Endothelial cell (in vitro differentiated cells): ENCODE measurements at places on chromosomes 12 and 14. TPM values are rescaled to one million over a fixed set of nuclear protein-coding genes. Genes with fewer than 3 reads are reported as not detected.
A peak's percentile ranks its signal among the peaks of the same experiment; 100 is the strongest.

- no peak overlapping the region for H3K27ac ChIP-seq
- no peaks in the 10 kb centered on the region for H3K4me1 ChIP-seq
- H3K4me3 ChIP-seq = no peak overlapping the region
- DNase-seq = no peak
- H3K36me3 ChIP-seq = peaks cover 6% of the 10 kb centered on the region
These were observed 12.4 kb downstream of the MTERF2 start for GRCh38 chr12:106974511-106974910.

DNA sequence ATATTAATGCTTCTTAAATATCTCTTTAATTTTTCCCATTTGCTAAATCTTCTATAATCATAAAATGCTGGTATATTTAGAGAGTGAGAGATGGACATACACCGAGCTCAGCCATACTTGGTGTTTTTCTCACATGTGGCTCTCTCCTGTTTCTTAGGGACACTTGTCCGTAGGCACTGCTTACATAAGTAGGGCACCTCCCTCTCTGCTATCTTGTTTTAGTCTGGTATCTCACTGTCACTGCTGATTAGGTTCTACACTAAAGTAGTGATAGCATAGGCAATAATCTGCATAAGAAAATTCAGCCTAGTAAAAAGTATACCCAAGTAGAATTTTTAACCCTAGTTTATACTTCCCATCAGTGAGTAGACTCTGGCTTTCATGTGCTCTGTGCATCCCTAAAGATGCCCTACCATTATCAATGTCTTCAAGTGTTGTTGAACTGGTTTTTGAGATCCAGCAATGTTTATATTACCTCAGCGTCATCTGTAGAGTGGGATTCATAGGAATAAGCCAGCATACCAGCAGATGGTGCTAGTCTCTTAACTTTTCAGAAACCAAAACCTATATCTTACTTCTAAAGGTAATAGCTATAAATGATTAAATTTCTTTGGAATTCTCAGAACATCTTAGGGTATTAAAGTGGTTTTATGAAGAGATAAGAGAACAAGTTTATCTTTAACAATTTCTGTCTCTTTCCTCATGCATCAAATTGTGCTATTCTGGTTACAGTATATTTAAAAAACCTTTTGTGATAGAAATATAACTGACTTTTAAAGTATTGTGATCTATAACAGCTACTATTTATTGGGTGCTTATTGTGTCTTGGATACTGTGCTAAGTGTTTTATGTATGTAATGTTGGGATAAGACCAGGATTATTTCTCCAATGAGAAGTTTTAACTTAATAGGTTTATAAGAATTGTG, 32.9 kb downstream of the ARID2 start:
- no peaks in the 10 kb centered on the region for H3K4me1 ChIP-seq
- H3K36me3 ChIP-seq = peaks cover 2% of the 10 kb centered on the region
- peak; percentile 18 for DNase-seq
- H3K27ac ChIP-seq = peak overlapping the region; percentile 19

DNA sequence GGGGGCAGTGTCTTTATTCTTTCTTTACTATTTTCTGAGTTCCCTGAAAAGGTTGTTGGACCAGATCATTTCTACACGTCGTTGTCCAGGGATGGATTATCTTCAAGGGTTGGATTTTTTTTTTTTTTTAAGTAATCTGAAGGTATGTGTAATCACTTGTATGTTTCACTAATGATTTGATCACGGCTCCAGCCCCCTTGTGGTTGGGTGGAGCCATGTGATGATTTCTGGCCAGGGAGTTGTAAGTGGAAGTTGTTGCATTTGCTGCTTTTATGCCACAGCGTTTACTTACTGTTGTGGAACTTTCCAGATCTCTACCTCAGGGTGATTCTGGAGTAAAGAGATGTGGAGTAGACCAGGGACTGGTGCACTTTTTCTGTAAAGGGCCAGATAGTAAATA, 390.3 kb downstream of the AACS start:
- no peak for DNase-seq
- no peaks in the 10 kb centered on the region for H3K36me3 ChIP-seq
- H3K27me3 ChIP-seq = peaks cover 1% of the 10 kb centered on the region
- H3K4me1 ChIP-seq = peaks cover 23% of the 10 kb centered on the region

- H3K4me3 ChIP-seq = peak overlapping the region; percentile 95
- H3K27me3 ChIP-seq = peaks cover 9% of the 10 kb centered on the region
- no peak for DNase-seq
- H3K27ac ChIP-seq = peak overlapping the region; percentile 98
These were observed 1.2 kb upstream of the HECTD1 start for GRCh38 chr14:31208546-31209424.

- DNase-seq = no peak
- H3K27ac ChIP-seq = no peak overlapping the region
- no peaks in the 10 kb centered on the region for H3K27me3 ChIP-seq
- no peak overlapping the region for H3K4me3 ChIP-seq
- peaks cover 15% of the 10 kb centered on the region for H3K36me3 ChIP-seq
These were observed 17.5 kb downstream of the NIN start for GRCh38 chr14:50813544-50813863.

- no peaks in the 10 kb centered on the region for H3K4me1 ChIP-seq
- H3K4me3 ChIP-seq = no peak overlapping the region
- H3K27ac ChIP-seq = no peak overlapping the region
- no peak for DNase-seq
- peaks cover 3% of the 10 kb centered on the region for H3K27me3 ChIP-seq
These were observed 249.0 kb downstream of the DPF3 start for GRCh38 chr14:72644758-72645489.

- H3K27me3 ChIP-seq = peaks cover 2% of the 10 kb centered on the region
- no peak overlapping the region for H3K4me3 ChIP-seq
- H3K4me1 ChIP-seq = no peaks in the 10 kb centered on the region
- peaks cover 11% of the 10 kb centered on the region for H3K36me3 ChIP-seq
These were observed 23.5 kb downstream of the FGF23 start for GRCh38 chr12:4356041-4356327.

- H3K27ac ChIP-seq = no peak overlapping the region
- H3K36me3 ChIP-seq = no peaks in the 10 kb centered on the region
- H3K27me3 ChIP-seq = no peaks in the 10 kb centered on the region
- peaks cover 3% of the 10 kb centered on the region for H3K4me1 ChIP-seq
These were observed 316.8 kb downstream of the SNAPC1 start for GRCh38 chr14:62079038-62079437.

DNA sequence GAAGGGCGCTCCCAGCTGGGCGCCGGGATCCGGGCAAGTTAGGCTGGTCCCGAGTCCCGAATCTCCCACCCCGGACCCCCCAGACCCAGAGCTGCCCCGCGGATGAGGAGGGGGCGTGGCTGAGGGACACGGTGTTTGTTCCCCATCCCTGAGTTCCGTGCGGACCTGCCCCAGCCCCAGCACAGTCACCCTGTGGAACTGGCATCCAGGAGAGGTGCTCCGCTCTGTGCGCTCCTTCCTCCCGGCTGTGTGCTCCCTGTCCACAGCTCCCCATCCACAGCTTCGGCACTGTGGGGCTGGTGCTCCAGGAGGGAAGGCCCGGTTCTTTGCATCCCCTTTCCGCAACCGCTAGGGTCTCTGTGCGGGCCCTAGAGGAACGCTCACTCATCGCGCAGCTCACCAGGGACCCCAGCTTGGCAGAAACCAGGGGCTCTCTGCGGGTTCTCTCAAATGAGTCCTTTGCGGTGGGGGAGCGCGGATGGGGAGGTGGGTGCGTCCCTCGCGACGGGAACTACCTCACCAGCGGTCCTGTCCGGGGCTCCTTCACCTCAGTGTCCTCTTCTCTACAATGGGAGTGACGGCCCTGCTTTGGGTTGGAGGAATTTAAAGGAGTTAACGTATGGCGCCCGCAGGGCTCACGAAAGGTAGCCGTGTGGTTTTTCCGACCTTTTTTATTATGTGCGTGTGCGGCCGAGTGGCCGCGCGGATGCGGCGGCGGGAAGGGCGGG, 845 bp downstream of the TMEM132C start:
- H3K4me3 ChIP-seq = no peak overlapping the region
- no peaks in the 10 kb centered on the region for H3K4me1 ChIP-seq
- DNase-seq = no peak
- H3K27ac ChIP-seq = no peak overlapping the region
- H3K36me3 ChIP-seq = peaks cover 10% of the 10 kb centered on the region

DNA sequence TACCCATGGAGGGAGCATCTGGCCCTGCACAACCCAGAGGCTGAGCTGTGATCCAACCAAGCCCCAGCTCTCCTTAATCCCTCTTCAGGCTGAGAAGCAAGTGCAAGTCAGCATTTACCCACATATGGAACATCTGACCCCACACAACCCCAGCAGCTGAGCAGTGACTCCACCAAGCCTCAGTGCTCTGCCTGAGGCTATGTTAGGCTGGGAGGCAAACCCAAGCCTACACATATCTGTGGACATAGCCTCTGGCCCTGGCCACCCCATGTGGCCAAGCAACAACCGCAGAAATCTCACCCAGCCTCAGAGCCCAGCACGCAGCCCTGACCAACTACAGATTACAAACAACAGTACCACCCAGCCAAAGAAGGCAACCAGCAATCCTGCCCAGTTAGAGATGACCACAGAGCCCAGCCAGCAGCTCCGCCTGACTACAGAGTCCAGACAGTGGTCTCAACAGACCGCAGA, 142.8 kb downstream of the NUAK1 start:
- H3K27me3 ChIP-seq = peaks cover 6% of the 10 kb centered on the region
- peaks cover 8% of the 10 kb centered on the region for H3K4me1 ChIP-seq
- H3K36me3 ChIP-seq = no peaks in the 10 kb centered on the region
- H3K27ac ChIP-seq = no peak overlapping the region
- no peak overlapping the region for H3K4me3 ChIP-seq

DNA sequence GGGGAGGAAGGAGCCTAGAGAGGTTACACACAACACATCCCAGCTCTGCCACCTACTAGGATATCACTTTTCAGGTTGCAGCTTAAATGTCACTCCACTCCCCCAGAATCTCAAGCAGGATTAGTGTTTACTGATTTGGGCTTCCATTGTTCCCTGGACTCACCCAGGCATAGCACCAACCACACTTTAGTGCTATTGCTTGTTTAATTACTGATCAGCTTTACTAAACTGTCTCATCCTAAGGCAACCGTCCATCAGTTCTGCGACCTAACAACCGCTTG, 6.1 kb upstream of the KRT18 start:
- H3K4me1 ChIP-seq = peaks cover 29% of the 10 kb centered on the region
- peaks cover 4% of the 10 kb centered on the region for H3K36me3 ChIP-seq
- no peak overlapping the region for H3K4me3 ChIP-seq
- no peak for DNase-seq
- H3K27me3 ChIP-seq = no peaks in the 10 kb centered on the region

DNA sequence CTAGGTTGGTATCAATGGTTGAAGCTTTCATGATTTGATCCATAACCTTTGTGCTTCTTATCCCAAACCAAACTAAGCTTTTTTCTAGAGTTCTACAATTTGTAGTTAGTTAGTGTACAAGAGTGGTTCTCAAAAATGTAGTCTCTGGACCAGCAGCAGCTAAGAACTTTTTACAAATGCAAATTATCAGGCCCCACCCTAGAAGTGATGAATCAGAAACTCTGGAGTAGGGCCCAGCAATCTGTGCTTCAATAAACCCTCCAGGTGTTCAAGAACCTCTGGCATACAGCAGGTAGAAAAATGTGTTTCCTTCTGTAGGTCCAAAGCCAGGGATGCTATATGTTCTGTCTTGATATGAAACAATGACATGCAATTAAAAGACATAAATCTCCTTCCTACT, 26.1 kb upstream of the ACTR6 start:
- no peak for DNase-seq
- H3K36me3 ChIP-seq = no peaks in the 10 kb centered on the region
- H3K27ac ChIP-seq = no peak overlapping the region
- no peaks in the 10 kb centered on the region for H3K27me3 ChIP-seq

Gene SAMD15
- total RNA-seq = 1.7 TPM

Gene TAS2R10
- 0.87 TPM for total RNA-seq

Gene OAS1
- total RNA-seq = 0.56 TPM

Gene SYNDIG1L
- 1.1 TPM for total RNA-seq

Gene LHX5
- total RNA-seq = not detected
